ENCODE measurements at places on chromosomes 5 and 9.

- no peak for DNase-seq
These were observed 141.9 kb downstream of the CEMIP2 start for GRCh38 chr9:71626395-71626794.

DNA sequence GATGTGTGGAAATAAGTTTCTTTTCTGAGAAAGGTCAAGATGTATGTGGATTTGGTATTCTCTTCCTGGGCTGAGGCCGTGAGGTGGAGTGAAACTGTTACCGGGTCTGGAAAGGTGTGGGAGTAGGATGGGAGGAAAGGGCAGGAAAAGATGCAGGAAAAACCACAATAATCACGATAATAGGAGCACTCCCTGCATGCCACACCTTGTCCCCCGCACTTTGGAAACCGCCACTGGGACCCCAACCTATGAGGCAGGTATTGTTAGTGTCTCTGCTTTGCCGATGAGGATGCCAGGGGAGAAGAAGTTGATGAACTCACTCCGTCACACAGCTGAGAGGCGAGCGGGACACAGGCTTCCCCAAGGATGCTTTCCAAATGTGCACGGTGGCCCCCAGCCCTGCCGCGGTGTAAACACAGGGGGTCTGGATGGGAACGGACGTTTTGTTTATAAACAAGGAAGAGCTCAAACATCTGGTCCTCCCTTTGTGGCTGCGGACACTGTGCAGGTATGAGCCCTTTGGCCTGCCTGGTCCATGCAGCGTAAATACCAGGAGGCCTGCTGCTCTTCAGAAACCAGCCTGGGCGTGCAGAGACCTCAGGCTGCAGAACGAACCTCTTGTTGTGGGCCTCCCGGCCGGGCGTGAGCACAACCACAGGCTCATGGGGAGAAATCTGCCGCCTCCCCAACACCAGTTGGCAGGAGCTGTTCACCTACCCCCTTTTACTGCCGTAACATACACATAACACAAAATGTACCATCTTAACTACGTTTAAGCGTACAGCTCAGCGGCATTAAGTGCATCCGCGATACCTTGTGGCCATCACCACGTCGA, 126.7 kb downstream of the COL23A1 start:
- no peak for DNase-seq

GRCh38 chr9:137317021-137317717, 15.1 kb upstream of the NRARP start:
- DNase-seq, result no peak

GRCh38 chr9:109379513-109379912, 58.7 kb upstream of the EPB41L4B start:
- DNase-seq, result no peak

DNA sequence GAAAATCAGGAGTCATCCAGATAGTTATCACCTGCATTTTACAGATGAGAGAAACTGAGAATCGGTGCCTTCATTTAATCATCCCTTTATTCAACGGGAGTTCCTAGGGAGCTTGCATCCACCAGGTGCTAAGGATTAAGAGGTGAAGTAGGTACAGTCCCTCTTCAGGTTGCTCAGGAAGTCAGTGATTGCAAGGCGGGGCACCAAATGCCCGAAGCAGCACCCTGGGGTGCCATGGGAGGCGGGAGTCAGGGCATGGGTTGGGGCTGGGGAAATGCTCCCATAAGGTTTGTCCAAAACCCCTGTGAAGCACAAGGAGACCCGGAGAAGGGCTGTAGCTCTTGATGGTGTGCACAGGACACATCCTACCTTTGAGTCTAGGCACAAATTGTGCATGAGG, 98.8 kb upstream of the KLF4 start:
- no peak for DNase-seq

DNA sequence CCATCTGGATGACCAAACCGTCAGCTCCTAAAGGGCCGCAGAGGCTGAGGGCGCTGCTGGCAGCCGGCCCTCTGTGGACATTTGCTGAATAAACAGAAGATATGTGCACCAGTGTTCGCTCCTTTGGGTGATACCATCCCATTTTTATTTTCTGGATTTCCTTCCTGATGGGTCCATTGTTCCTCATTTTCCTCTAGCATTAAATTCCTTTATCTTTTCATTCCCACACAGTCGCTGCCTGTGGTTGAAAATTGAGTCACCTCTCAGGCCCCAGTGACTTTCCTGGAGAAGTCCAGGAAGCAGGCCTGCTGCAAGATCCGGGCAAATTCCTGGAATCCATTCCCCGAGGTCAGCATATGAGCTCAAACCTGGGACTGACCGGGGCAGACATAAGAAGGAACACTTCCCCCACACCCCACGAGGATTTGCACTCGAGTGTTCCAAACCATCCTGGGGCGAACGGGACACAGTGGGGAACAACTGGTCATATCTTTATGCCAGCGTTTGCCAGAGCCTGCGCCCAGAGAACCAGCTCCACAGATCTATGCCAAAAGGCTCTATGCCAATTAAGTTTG, 86.7 kb upstream of the PCA3 start:
- peak; percentile 73 for DNase-seq

DNA sequence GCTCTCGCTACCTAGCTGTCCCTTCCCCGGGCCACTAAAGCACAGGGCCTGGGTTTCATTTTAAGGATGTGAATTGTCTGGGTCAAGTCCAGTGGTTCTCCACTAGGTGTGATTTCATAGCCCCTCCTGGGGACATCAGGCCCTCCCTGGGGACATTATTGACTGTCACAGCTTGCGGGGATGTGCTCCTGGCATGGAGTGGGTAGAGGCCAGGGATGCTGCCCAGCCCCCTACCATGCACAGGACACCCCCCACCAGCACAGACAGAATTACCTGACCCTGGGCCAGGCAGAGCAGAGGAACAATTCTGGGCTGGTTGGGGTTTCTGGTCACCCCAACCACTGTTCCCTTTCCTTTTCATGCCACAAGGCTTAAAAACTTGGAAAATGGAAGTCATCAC, 4.1 kb downstream of the FAM78A start:
- DNase-seq, result no peak

DNA sequence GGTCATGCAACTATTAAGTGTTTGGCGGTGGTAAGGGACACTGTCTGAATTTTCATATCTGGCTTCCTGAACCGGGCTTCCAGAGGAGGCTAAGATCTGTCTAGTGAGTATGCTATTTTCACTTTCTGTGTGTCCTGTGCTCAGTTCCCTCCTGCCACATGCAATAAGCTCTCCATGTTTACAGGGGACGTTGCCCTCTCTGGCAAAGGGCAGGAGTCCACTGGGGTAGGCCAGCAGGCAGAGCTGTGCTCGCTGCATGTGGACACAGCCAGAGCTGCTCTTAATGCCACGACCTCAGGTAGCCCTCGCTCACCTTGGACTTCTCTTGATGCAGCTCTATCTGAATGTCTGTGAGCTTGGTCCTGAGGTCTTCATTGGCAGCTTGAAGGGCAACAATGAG, 111.2 kb downstream of the JAKMIP2 start:
- no peak for DNase-seq

DNA sequence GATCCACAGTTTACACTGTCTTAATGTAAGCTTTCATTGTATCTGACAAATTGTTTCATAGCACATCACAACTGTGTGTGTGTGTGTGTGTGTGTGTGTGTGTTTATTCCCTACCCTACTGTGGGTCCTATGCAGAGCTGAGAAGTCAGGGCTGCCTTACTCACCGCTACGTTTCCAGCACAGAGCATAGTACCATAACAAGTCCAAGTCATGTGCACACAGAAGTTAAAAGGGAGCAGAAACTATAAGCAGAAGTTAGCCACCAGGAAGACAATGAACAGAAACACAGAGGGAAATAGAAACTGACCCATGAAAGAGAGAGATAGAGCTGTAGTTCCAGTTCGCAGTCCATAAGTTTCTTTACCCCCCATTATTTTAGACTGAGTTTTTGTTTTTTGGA, 38.2 kb upstream of the DMXL1 start:
- DNase-seq, result no peak

DNA sequence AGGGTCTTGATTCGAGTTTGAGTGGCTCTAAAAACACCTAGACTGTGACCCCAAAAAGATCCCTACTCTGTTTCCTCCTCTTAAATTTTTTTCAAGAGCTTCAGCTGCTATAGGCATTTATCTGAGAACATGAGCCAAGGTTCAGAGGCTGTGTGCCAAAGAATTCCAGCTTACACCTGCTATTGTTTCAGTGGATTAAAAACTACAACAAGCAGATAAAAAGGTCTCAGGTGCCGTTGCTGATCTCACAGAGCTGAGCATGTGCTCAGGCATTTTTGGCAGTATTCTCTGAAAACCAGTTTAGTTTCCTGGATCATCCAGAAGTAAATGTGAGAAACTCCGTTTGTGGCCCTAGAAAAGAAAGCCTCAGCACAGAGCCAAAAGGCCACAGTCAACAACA, 349.2 kb downstream of the DEPDC1B start:
- peak; percentile 88 for DNase-seq

DNA sequence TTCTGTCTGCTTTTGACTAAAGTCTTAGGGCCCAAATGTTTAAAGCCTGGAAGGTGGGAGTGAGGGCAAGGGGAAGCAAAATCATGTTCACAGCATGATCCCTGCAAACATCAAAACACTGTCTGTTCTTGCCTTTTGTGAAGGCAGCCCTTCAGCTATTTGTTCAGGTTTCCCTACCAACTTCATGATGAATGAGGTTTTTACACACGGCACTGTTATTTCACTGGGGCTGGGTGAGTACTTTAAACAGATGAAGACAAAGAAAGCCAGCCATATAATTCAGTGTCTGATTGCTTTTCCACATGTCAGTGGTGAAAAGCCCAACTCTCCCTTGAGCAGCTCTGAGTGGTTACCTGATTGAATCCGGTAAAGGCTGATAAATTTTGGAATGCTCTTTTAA, 224.7 kb upstream of the GRAMD2B start:
- DNase-seq, result no peak

DNA sequence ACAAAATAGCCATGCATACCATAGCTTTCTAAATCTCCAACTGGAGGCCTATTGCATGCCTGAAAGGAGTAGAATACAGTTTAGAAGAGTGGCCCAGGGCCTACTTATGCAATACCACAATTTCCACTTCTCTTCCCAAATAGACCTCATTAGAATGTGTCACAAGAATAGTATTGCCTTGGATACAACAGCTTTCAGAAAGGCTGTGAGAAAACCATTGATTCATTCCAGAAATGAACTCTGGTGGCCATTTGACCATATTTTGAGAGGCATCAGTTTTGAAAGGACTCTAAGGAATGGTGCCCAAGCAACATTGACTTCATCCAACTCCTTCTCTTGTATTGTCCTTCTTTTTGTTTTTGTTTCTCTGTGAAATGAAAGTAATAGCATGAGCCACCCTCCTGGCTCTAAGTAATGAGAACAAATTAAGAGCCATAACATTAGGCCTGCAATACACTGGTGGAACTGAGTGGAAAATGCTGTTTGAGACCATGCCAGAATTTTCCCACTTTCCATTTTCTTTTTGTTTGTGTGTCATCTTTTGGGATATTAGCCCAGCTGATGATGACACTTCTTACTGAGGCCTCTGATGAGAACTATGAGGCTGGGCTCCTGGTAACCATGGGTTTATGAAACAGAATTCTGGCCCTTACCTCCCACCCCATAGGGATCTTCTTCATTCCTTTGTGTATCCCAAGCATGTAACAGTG, 90.2 kb downstream of the TMEM174 start:
- DNase-seq, result peak; percentile 26

DNA sequence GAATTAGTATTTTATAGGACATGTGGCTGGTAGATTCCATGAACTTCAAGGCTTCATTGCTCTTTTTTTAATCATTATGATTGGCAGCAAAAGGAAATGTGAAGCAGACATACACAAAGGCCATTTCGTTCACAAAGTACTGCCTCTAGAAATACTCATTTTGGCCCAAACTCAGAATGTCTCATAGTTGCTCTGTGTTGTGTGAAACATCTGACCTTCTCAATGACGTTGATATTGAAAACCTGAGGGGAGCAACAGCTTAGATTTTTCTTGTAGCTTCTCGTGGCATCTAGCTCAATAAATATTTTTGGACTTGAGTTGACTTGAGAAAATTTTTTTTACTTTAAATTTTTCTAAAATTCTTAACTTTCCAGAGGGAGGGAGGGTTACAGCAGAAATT, 12.4 kb downstream of the KCNV2 start:
- no peak for DNase-seq

DNA sequence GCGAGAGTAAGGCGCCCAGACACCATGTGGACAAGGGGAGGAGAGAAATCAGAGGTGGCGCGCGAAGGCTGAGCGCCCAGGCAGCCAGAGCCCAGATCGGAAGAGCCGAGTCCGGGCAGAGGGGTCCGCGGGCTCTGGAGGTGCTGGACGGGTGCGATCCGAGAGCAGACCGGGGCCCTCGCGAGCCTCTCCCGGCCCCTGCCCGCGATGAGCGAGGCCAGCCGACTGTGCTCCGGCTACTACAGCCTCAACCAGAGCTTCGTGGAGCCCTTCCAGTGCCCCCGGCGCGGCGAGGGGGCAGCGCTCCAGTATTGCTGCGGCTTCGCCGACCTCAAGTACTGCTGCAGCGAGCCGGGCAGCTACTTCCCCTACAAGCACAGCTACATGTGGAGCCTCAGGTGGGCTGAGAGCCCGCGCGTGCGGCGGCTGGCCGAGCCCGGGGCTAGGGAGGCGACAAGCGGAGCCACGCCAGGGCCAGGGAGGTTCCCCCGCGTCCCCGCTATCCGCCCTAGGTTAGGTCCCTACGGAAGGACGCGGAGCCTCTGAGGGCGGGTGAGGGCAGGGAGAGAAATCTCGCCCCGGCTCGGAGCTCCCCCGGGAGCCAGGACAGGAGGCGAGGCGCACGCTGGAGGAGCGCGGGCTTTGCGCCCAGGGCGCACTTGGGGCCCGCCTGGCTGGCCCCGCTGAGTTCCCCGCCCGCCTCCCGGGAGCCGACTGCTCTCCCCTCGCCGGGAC, at the start of gene SHISAL2B:
SHISAL2B (plus strand) TSS at position 87 of the 735 bp plus-strand sequence; CDS start at position 208, 121 bp downstream.
- DNase-seq, result peak; percentile 11

- DNase-seq, result no peak
These were observed 78.3 kb upstream of the TRIO start for GRCh38 chr5:14064841-14065240.

DNA sequence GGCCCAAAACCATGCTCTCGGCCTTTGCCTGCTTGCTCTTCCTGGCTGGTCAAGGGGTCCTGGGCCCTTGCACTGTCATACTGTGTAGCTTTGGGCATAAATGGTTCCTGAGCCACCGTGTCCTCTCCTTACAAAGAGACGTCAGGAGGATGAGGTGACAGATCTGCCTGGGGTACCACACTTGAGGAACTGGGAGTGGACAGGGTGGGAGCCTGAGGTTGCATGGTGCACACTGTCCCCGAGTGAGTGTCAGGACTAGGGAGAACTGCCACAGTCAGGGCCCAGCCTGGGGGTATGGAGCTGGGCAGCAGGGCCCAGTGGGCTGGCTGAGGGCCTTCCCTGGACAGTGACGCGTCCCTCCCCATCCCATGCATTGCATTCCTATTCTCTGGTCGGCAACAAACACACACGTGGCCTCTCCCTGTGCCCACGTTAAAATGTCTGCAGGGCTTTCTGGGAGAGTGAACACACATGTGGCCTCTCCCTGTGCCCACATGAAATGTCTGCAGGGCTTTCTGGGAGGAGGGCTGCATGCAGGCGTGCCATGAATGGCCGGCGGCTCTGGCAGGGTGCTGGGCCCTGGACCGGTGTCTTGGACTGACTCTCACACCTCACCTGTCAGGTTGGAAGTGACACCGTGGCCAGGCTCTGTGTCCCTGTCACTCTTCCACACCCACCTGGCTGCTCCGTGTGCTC, 122.1 kb upstream of the COL5A1 start:
- no peak for DNase-seq

- DNase-seq, result no peak
These were observed 15.3 kb downstream of the PLPP7 start for GRCh38 chr9:131304676-131305355.

GRCh38 chr5:137933491-137933911, 44.2 kb downstream of the PKD2L2 start:
- peak; percentile 21 for DNase-seq
